Amniotic epithelial cell (primary cell): ENCODE measurements at places on chromosomes 7 and 10.

DNA sequence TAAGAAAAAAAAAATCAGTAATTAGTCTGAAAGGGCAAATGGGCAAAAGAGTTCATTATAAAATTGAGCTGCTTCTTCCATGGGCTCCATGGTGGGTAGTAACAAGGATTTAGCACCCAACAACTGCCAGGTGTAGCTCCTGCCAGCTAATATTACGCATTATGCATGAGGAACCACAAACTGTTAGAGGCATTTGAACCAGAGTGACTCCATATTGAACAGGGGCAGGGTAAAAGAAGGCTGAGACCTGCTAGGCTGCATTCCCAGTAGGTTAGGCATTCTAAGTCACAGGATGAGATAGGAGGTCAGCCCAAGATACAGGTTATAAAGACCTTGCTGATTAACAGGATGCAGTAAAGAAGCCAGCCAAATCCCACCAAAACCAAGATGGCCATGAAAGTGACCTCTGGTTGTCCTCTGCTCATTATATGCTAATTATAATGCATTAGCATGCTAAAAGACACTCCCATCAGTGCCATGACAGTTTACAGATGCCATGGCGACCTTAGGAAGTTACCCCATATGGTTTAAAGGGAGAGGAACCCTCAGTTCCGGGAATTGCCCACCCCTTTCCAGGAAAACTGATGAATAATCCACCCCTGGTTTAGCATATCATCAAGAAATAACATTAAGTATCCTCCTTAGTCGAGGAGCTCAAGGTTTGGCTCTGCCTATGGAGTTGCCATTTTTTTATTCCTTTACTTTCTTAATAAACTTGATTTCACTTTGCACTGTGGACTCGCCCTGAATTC is 8.7 kb upstream of the PAPSS2 start:
- DNase-seq: no peak

DNA sequence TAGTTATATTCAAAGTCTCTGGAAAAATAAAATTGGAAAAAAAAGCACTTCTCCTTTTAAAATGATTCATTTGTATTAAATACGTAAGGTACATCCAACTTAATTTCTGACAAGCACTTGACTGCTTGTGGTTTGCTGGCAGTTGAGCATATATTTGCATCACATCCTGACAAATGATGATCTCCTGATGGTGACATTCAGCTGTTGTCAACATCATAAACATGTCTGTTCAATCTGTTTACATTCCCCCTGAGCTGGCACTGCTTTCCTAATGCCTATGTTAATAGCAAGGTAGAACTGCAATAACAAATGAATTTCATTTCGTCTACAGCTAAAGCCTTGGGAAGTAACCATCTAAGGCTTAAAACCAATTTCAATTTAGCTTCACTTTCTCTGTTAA is 24.4 kb downstream of the TSPAN12 start:
- DNase-seq: no peak

GRCh38 chr10:117139581-117140524 is 1.8 kb upstream of the VAX1 start:
- no peak for DNase-seq

DNA sequence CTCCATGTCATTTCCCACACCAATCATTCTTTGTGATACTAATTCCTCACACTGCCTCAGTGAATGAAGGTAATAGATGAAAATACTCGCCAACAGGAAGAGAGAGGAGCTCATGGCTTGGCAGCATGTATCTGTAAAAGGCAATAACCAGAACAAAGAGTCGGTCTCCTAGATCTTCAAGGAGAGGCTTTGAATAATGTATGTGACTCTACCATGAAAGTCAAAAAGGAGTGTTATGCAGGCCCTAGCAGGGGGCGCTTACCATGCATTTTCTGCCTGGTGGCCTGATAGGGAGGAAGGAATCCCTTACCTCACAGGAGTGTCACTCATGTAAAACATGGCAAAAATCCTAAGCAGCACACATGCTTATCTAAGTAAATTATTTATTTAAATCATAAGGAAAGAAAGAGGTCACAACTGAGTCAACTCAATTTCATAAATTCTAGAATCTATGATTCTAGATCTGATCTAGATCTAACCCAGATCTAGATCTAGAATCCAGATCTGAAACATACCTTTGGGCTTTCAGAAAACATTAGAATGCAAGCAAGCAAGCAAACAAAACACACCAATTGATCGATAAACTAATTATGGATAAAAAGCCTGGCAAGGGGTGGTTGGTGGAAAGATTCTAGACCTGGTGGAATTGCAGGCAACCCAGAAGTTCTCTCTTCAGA is 226.3 kb upstream of the KLF6 start:
- no peak for DNase-seq

- no peak for DNase-seq
Observed at GRCh38 chr10:118607768-118608354, 12.4 kb upstream of the PRLHR start.

DNA sequence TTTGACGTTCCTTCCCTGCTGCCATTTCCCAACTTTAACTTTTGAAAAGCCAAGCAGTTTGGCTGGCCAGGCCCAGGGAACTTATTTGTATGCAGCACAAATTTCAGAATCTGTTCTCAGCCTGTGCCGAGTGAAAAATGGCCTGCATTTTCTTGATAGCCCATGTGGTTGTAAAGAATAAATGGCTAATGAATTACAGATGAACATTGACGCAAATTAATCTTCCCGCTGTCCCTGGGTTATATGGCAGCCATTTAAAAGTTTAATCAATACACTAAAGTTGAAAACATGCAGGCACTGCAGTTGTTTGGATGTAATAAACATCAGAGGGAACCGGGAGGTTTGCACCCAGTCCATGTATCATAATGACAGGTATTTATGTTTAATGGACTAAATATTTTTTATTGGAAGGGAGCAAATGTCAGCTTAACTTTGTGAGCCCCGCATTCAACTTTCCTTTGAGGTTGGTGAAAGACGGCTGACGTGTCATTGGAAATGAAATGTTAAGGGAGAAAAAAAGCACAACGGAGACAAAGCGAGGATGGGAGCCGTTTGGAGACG is 1092.4 kb downstream of the LRMDA start:
- DNase-seq: no peak
